ENCODE measurements at places on chromosomes 13 and 19.

- DNase-seq: no peak
Measured at GRCh38 chr13:70923863-70924752, 815.9 kb upstream of the KLHL1 start.

DNA sequence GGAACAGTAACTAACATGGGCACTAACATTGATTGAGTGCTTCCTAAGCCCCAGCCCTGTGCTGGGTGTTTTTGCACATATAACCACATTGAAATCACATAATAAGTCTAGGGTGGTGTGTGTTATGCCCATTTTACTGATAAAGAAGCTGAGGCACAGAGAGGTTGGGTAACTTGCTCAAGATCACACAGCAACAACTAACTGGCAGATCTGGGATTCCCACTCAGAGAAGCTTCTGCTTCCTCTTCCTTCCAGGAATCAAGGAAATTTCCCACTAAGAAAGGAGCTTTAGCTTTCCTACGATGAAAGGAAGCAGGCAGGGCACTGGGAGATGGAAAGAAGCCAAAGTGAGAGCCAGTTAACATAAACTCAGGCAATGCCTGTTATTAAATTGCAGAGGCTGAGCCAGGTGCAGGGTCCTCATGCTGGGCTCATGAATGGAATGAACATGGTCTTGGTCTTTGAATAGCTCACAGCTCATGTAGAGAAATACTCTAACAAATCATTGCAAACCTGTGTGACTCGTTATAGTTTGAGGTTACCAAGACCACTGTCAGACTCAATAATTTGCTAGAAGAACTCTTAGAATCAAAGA, 10.1 kb downstream of the SSC5D start:
- DNase-seq: no peak

DNA sequence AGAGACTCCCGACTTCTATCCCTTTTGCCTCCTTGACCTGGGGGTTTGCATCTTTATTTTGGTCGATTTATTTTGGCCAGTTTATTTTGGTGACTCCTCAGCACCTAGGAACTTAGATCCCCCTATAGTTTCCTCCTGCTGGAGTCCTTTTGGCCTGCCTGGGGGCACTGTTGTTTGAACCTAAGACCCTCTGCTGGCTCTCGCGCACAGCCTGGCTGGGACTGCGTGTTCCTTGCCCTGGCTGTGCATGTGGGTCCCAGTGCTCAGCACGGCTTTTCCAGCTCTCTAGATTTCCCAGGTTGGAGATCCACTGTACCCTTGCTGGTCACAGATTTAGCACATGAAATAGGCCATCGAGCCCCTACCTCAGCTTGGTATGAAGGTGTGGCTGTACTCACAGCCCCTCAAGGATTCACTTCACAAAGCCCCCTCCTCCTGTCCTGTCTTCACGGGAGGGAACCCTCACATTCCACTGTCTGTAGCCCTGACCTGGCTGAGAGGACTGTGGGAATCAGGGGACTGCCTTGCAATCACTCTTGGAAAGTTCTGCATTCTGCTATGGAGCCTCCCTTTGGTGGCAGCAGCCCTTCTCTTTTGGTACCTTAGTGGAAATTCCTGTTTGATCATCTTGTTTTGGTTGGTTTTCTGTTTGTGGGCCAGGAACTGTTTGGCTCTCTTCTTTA, 8.3 kb downstream of the UBAC2 start:
- DNase-seq: no peak

DNA sequence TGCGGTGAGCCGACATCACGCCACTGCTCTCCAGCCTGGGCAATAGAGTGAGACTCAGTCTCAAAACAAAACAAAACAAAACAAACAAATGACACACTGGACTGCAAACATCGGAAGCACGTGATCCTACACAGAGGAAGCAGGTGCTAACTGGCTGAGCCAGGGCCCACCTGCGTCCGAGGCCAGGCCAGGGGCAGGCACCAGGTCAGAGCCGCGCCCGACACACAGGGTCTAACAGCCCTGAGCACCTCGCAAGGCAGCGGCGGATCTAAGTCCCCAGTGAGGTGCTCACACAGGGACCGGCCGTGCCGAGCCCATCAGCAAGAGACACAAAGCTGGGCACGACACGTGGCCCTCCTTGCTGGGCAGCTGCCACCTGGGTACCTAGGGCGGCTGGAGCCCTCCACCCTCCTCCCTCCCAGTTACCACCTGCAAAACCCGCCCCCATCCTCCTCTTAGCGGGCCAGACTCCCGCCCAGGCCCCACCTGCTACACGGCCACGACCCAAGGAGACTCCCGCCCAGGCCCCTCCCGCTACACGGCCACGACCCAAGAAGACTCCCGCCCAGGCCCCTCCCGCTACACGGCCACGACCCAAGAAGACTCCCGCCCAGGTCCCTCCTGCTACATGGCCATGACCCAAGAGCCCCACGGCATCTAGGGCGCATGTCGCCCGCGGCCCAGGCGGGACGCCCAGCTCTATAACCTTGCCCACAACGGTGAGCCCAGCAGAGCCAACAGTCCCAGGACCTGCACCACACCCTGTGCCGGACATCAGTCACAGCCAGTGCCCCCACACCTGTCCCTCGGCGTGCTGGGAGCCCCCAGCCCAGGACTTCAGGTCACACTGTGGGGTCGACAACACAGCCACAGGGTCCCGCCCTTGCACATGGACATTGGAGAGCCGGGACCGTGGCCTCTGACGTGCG, 15.6 kb downstream of the AP3D1 start:
- no peak for DNase-seq

DNA sequence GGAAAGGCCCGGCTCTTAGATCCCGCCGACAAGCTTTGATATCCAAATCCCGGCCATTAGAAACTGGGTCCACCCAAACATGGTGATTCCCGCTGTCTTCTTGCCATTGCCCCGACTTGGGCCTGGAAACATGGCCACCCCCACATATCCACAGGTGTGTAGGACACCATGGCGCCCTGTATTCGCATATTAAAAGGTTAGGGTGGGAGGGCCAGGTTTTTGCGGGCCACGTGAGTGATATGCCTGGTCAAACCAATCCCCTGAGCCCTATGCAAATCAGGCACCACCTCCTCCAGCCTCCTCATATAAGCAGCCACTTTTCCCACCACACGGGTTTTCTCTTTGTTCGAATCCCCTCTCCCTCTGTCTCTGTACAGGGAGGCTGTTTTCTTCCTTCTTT, 766.4 kb downstream of the UQCRFS1 start:
- DNase-seq: no peak

DNA sequence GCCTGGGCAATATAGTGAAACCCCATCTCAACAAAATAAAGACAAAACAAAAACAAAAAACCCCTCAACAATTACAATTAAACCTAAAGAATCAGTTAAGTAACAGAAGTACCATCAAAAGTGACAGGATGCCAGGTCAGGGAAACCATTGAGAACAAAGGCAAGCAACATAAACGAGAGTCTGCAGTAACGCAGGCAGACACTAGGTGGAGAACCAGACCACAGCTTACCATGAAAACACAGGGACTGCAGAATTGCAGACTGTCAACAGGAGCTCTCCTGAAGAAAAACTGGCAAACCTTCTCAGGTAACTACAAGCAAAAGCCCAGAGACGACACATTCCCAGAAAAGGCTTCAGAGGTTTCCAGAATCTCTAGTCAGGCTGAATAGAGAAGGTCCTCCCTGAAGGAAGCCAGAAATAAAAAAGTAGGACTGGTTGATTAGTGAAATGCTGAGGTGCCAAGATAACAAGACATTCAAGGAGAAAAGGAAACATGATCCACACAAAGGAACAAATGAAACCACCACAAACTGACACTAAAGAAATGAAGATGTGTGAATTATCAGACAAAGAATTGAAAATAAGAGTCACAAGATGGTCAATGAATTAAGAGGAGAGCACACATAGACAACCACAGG, 2.2 kb upstream of the ZNF665 start:
- peak; percentile 73 for DNase-seq

DNA sequence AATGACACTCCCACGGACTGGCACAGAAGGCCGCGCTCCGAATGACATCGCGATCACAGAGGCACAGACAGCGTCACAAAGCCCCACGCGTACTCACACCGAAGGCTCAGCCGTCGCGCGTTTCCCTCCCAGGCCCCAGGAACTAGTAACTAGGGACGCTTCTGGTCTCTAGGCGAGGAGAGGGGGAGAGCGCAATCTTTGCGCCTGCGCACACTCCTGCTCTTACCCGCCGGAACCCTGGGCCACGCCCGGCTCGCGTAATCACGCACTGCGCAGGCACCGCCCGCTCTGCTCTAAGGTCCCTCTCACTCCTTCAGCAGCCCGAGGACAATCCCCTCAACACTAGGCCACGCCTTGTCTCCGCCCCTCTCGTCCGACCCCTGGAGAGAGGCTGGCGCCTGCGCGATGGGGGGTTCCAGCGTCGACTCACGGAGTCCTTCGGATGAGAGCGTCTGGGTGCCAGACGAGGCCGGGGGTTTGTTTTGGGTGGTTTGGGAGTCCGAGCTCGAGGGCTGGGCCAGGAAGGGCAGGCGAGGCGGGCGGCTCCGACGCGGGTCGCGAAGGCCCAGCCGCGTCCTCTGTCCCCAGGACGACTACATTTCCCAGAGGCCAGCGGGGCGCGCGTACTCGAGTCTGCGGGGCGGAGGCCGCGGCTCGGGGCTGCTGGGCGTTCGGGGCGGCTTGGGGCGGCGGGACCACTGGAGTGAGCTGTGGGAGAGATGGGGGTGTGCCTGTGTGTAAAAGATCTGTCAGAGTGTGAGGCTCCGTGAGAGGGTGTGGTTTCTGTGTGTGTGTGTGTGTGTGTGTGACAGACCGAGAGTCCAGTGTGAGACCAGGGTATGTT, at the start of gene ZNF471:
Gene ZNF471, plus strand, starts transcription at position 410 of the 844 bp plus-strand sequence. CDS start 3,717 bp downstream, outside the sequence.
- DNase-seq: peak; percentile 100

GRCh38 chr13:25687471-25688225, 315.9 kb downstream of the ATP8A2 start:
- no peak for DNase-seq
